ENCODE measurements at places on chromosomes 6 and 20.

DNA sequence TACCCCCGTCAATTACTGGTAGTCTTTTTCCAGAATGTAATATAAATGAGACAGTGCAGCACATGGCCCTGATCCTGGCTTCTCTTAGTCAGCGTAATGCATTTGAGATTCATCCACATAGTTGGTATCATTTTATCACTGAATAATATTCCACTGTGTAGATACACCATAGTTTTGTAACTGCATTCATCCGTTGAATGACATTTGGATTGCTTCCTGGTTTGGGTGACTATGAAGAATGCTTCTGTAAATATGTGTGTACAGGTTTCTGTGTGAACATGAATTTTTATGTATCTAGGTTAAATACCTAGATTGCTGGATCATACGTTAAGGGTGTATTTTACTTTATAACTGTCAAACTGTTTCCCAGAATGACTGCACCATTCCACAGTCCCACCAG lies 62.6 kb upstream of the STMND1 start:
- no peak for DNase-seq

GRCh38 chr20:20364593-20365479 lies 3.1 kb upstream of the INSM1 start:
- no peak for DNase-seq

DNA sequence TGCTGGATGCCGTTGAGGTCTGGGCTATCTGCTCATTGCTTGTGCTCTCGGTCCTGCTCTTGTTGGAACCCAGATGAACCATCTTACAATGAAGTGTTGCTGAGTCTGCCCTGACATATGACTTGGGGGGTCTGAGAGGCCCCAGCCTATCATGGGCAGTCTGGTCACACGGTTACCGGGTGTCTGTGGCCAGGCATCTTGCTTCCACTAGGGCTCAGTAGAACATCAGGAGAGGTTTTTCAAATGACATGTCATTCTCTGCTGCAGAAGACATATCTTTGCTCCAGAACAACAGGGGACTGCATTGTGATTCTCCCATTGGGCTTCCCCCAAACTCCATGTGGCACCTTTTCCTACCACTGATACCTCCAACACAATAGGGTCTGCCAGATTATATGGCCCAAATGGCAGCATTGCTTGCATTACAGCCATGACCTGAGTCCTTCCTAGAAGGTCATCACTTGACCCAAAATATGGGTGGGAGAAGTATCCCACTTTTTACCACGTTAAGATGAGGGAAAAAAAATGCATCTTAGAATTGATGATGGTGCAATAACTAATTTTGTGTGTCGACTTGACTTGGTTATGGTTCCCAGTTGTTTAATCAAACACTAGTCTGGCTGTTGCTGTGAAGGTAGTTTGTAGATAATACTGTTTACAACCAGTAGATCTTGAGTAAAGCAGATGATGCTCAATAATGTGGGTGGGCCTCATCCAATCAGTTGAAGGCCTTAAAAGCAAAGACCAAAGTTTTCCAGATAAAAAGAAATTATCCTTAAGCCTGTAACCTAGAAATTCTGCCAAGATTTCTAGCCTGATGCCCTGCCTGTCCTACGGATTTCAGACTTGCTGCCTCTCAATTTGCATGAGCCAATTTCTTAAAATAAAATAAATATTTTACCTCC lies 241.0 kb downstream of the QKI start:
- DNase-seq = no peak

DNA sequence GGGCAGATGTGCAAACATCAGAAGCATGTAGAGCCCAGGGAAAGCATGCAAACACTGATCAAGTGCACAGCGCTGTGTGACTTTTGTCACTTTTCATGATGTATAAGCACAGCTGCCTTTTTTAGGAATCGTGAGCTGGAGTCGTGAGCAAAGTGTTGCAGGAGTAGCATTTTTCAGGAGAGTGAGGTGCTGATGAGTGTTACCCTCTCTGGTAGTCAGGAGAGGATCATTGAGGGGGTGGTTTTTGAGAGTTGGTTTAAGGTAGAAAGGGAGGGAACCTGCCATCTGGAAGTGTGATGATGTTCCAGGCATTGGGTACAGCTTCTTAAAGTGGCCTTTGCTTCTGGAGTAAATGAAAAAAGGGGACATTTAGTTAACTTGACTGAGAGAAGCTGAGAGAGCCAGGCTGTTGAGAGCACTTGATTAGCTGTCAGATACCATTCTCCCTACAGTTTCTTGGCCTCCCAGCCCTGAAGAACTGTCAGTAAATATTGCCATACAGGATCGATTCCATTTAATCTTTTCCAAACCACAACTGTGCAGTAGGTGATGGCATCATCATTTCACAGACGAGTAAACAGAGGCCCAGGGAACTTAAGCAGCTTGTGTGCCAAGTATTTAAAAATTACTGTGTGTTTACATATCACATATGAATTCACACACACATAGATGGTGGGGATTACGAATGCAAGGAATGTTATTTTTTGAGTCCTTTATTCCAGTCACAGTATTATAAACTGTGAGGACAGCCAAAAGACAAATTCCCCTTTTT lies 28.9 kb downstream of the TPD52L1 start:
- DNase-seq = no peak

GRCh38 chr20:53079828-53080686 lies 107.9 kb downstream of the TSHZ2 start:
- no peak for DNase-seq

- DNase-seq = no peak
Measured at GRCh38 chr6:165031502-165031901, 277.9 kb downstream of the C6orf118 start.

DNA sequence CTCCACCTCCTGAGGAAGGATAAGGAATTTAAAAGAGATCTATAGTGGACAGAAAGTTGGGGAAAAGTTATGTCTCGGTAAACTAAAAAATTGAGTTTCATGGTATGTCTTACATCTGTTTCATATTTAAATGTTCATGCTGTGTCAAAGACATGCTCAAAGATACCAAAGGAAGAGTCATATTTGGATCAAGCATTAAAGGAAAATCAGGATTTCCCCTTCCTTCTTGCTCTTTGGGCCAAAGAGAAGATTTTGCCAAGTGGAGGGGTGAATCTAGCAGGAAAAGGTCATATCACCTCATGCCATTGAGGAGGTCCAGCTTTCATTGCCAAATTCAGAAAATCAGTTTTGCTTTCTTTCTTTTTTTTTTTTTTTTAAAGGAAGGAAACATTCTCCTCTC lies 192.4 kb downstream of the OGFRL1 start:
- DNase-seq = no peak

DNA sequence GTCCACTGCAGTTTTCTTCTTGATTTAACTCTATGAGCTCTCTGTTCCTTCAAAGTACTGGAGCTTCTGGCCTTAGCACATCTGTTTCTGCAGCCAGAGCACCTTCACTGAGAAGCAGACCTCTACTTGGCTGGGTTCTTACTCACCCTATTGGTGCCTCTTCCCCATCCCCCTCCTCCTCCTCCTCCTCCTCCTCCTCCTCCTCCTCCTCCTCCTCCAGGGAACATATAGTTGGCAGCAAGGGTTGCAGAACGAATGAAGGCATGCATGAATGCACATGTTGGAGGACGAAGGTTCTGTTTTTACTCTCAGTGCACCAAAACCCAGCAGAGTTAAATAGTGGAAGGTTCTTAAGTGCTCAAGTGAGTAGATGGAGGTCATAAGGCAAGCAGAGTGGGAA lies 141.0 kb upstream of the ESR1 start:
- no peak for DNase-seq

DNA sequence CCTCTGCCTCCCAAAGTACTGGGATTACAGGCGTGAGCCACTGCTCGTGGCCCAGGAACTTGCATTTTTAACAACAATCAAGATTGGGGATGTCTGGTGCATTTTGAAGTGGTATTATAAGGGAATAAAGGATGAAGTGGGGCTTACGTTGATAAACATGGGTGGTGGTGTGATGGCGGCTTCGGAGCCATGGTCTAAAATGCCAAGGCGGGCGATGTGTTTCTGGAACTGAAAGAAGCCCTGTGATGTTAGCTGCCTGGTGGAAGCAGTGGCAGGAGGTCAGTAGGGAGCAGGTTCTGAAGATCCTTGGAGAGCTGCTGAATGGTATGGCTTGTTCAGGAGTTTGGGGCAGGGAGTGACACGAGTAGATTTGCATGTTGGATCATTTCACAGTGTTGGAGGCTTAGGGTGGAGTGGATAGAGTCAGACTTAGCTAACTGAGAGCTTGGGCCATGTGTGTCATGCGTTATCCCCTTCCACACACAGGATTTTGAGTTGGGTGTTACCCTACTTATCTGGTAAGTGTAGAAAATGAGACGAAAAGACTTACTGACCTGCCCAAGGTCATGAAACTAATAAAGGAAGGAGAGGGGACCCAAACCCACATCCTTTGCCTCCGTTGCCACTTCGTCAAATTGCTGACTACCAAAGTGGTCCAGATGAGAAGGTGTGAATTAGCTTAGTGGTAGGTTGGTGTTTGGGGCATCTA lies 1.5 kb downstream of the NELFCD start:
- DNase-seq = peak; percentile 46

DNA sequence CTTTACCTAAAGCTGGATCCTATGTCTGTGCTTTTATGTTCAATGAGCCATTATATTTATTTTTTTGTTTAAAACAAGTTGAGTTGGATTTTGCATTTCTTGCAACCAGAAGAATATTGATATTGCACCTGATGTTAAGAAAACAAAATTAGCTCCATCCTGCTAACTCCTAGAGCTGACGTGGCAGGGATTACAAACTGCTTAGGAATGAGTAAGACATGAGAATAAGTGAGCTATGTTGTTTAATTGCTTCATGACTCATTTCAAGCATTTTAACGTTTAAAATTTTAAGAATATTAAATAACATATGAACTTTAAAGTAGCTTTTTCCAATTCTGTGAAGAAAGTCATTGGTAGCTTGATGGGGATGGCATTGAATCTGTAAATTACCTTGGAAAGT lies 663.5 kb downstream of the EPM2A start:
- DNase-seq = no peak

DNA sequence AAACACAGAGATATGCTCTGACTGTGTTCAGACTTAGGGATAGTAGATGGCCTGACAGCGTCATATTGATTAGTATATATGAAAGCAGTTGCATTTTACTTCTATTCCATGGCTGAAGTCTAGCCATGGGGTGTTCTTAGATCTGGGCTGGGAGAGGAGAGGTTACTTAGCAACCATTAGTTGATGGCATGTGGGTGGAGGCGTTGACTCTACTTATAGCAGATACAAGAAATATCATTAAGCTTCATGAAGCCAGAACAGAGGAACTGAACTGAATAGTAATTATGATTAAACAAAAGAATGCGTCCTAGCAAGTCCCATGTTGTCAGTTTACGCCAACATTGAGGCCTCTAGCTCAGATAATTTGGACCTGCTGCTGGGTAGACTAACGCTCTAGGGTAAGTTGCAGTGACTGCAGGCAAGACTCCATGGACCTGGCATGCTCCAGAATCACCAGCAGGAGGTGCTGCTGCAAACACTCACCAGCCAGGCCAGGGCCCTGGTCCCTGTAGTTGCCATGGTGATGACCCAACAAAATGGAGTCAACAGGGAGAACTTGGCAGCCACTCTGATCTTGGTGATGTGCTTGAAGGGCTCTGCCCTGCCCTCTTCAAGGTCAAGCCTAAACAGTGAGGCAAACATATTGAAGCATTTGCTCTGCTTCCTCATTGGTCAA lies 477.3 kb downstream of the PREX1 start:
- DNase-seq = peak; percentile 15

GRCh38 chr6:165988757-165989456 lies 178.7 kb downstream of the TBXT start:
- DNase-seq = no peak

GRCh38 chr6:16649241-16649640 lies 112.0 kb downstream of the ATXN1 start:
- DNase-seq = no peak

DNA sequence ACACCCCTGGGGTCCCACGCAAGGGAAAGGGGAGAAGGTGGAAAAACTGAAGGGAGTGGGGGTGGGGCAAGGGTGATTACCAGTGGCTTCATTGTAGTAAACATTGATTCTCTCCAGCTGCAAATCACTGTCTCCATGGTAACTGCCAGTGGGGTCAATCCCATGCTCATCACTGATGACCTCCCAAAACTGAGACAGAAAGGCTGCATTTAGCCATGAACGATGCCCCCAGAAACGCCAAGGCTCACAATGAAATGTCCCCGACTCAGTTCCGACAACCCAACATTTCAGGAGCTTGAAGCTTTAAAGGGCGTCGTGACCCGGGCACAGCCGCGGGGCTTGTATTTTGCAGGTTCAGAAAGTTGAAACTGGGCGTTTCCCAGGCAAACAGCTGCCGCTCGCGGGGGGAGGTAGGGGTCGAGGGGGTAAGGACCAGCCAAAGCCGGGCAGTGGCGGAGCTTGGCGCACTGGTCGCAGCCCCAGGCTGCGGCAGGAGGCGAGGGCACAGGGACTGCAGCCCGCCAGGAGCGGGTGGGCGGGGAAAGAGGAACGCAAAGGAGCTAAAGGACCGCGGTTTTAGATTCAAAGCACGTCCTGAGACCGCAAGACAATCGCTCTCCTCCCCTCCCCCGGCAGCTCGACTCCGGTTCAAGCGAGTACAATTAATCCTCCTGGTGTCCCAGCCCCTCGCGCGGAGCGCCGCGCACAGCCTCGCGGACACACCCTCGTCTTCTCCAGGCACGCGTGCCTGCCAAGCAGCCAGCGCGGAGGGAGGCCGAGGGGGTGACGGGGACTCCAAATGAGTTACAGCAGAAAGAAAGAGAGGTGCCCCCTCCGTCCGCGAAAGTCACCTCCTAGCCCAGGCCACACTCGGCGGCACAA lies 731 bp downstream of the TUBB2B start:
- DNase-seq = peak; percentile 17

GRCh38 chr6:162778603-162779002 lies 50.8 kb downstream of the PACRG start:
- no peak for DNase-seq

GRCh38 chr20:8798505-8798904 lies 270.4 kb upstream of the PLCB4 start:
- no peak for DNase-seq

DNA sequence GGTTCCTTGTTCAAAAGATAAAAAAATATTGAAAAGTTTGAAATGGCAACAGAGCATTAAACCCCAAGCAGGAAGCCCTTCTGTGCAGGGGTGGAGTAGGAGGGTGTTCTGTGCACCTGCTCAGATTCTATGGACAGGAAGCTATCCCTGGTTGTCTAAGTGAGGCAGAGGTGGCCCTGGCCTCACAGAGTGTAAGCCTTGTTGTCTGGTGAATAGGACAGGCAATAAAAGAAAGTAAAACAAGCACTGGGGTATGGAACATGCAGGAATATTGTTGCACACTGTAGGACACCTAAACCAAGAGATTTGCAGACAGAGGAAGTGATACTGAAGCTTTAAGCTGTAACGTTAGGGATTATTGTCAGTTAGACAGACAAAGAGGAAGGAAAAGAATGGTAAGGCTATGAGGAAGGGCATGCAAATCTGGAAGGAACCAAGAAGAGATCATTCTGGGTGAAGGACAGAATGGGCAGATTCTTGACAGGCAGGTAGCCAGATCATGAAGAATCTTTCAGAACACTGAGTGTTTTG lies 66.8 kb downstream of the TBC1D7 start:
- no peak for DNase-seq
